Pancreas (tissue), 10 donors: ENCODE measurements at places on chromosomes 3 and 15. TPM values are rescaled to one million over a fixed set of nuclear protein-coding genes. Genes with fewer than 3 reads are reported as not detected.
A peak's percentile ranks its signal among the peaks of the same experiment; 100 is the strongest.

Gene GMNC
- total RNA-seq: 0.18 TPM

Gene TRPM1
- not detected for total RNA-seq

Gene EXD1
- total RNA-seq: not detected

Gene FANCD2OS
- total RNA-seq: not detected

Gene ZNF639
- total RNA-seq: 13.1 TPM

DNA sequence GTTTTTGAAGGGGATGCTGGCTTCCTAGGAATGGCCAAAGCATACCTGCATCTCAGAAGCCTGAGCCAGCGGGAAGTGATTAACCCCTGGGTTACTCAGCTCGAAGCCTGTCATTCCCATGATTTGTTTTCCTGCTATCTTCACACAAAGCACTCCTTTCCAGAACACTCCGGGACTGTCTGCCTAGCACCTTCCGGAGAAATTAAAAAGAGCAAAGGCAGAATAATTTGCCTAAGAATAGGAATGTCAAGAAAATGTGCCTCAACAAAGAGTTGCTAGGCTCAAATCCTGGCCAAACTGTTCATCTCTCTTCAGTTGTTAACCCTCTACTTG, 34.1 kb downstream of the TPM1 start:
- no peak for DNase-seq
- no peaks in the 10 kb centered on the region for H3K36me3 ChIP-seq
- no peaks in the 10 kb centered on the region for H3K27me3 ChIP-seq
- H3K4me3 ChIP-seq: no peak overlapping the region
- no peaks in the 10 kb centered on the region for H3K4me1 ChIP-seq

DNA sequence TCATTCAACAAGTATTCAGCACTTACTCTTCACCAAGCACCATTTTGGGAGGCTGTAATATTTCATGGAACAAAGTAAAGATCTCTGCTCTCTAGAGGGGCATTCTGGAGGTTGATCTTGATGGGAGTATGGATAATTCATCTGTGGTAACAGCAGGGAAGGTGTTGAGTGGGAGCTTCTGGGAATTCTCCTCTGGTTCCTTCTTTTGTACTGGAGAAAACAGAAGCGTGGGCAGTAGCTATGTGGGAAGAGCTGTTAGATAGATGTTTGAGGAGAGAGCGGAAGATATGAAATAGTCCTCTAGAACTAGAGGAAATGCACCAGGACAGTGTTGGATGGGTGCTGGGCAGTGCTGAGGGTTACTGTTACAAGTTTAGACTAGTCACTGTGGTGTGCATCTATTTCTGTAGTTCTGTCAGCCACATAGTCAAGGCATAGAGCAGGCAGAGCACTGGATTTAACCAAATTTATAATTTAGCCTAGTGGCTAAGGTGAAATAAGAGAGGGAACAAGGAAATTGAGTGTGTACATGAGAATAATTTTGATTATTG, 9.6 kb downstream of the NMD3 start:
- H3K27ac ChIP-seq: no peak overlapping the region
- no peaks in the 10 kb centered on the region for H3K27me3 ChIP-seq
- no peaks in the 10 kb centered on the region for H3K4me1 ChIP-seq
- H3K4me3 ChIP-seq: no peak overlapping the region

- no peaks in the 10 kb centered on the region for H3K27me3 ChIP-seq
- H3K36me3 ChIP-seq: no peaks in the 10 kb centered on the region
- peaks cover 19% of the 10 kb centered on the region for H3K4me1 ChIP-seq
Measured at GRCh38 chr3:183274609-183275008, 21.6 kb downstream of the B3GNT5 start.

DNA sequence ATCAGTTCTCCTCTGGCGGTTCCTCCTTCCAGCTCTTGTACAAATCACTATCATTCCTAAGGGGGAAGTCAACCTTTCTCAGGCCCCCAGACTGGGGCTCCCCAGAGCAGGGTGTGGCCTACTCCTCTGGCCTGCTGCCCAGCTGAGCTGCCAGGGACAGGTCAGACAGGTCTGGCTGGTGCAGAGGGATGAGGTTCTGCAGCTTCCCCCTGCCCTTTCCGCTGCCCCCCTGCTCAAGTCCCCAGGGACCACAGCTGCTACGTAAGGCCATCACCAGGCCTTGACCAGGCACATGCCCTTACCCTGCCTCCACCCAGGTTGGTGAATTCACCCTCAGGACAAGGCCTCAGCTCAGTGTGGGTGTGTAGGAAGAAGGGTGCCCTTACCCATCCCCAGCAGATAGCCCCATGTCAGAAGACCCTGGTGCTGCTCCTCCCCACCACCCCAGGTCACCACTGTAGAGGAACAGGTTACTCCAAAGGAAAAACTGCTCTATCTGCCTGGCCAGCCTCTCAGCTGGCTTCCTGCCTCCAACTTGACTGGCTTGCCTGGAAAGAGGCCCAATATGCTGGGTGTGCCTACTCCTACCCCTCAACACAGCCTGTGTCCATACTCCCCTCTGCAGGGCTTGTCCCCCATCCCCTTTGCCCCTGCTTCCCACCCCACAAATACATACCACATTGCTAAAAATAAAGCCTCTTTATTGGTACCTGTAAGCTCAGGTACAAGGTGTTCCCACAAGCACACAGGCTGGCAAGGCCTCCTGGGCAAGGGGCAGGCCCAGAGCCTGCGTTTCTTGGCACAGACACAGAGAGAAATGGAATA, 12.0 kb downstream of the CSRNP1 start:
- no peaks in the 10 kb centered on the region for H3K27me3 ChIP-seq
- DNase-seq: peak; percentile 86
- peak overlapping the region; percentile 13 for H3K4me3 ChIP-seq
- H3K4me1 ChIP-seq: peaks cover 38% of the 10 kb centered on the region
- peak overlapping the region; percentile 75 for H3K27ac ChIP-seq

GRCh38 chr15:62899090-62899493, 143.5 kb upstream of the TPM1 start:
- peak; percentile 52 for DNase-seq
- no peak overlapping the region for H3K4me3 ChIP-seq
- no peak overlapping the region for H3K27ac ChIP-seq

GRCh38 chr3:186931532-186932280, 1.4 kb downstream of the ST6GAL1 start:
- no peaks in the 10 kb centered on the region for H3K27me3 ChIP-seq
- no peaks in the 10 kb centered on the region for H3K4me1 ChIP-seq
- no peaks in the 10 kb centered on the region for H3K36me3 ChIP-seq
- DNase-seq: peak; percentile 60

- no peaks in the 10 kb centered on the region for H3K27me3 ChIP-seq
- peaks cover 5% of the 10 kb centered on the region for H3K4me1 ChIP-seq
- H3K27ac ChIP-seq: peak overlapping the region; percentile 59
- peak; percentile 85 for DNase-seq
- no peaks in the 10 kb centered on the region for H3K36me3 ChIP-seq
Measured at GRCh38 chr3:58237941-58238681, 519 bp downstream of the ABHD6 start.

- DNase-seq: no peak
- no peaks in the 10 kb centered on the region for H3K36me3 ChIP-seq
- no peak overlapping the region for H3K27ac ChIP-seq
- H3K4me3 ChIP-seq: no peak overlapping the region
- no peaks in the 10 kb centered on the region for H3K27me3 ChIP-seq
- no peaks in the 10 kb centered on the region for H3K4me1 ChIP-seq
Measured at GRCh38 chr3:50415061-50415460, 55.7 kb upstream of the TMEM115 start.

DNA sequence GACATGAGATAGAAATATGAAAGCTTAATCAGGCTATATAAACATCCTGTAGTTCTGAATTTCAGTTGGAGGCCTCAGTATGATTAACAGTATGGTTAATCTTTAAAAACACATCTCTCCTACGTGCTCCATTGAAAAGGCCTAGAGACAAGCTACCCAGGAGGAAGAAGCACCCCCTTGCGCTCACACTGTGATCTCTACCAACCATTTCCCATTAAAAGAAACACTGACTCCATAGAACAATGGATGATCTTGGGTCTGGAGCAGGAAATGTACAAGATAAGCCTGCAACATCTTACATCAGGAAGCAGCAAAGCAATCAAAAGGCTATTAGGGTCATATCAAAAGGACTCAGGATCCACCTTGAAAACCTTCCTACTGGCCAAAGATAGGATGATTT, 3.4 kb upstream of the EOGT start:
- peaks cover 3% of the 10 kb centered on the region for H3K4me1 ChIP-seq
- H3K27ac ChIP-seq: no peak overlapping the region
- no peak overlapping the region for H3K4me3 ChIP-seq
- no peaks in the 10 kb centered on the region for H3K27me3 ChIP-seq
- H3K36me3 ChIP-seq: no peaks in the 10 kb centered on the region

- peaks cover 5% of the 10 kb centered on the region for H3K4me1 ChIP-seq
- H3K36me3 ChIP-seq: no peaks in the 10 kb centered on the region
- no peak for DNase-seq
- H3K4me3 ChIP-seq: no peak overlapping the region
- H3K27ac ChIP-seq: no peak overlapping the region
- H3K27me3 ChIP-seq: no peaks in the 10 kb centered on the region
Measured at GRCh38 chr15:38559131-38559530, 5.5 kb downstream of the RASGRP1 start.

DNA sequence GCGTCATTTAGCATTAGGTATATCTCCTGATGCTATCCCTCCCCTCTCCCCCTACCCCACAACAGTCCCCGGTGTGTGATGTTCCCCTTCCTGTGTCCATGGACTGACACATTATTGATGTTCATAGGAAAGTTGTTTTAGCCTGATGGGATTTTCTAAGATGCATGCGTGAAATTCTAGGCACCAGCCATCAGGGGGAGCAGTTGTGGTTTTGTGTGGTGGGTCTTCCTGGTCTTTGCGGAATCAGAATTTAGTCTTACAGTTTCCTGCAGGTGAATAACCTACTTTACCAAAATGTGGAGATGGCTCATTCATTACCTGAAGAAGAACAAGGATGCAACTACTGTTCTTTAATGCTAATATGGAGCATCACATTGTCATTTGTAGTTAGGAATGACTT, 455.0 kb upstream of the THBS1 start:
- no peak overlapping the region for H3K27ac ChIP-seq
- H3K4me1 ChIP-seq: peaks cover 24% of the 10 kb centered on the region
- H3K36me3 ChIP-seq: no peaks in the 10 kb centered on the region
- no peaks in the 10 kb centered on the region for H3K27me3 ChIP-seq

DNA sequence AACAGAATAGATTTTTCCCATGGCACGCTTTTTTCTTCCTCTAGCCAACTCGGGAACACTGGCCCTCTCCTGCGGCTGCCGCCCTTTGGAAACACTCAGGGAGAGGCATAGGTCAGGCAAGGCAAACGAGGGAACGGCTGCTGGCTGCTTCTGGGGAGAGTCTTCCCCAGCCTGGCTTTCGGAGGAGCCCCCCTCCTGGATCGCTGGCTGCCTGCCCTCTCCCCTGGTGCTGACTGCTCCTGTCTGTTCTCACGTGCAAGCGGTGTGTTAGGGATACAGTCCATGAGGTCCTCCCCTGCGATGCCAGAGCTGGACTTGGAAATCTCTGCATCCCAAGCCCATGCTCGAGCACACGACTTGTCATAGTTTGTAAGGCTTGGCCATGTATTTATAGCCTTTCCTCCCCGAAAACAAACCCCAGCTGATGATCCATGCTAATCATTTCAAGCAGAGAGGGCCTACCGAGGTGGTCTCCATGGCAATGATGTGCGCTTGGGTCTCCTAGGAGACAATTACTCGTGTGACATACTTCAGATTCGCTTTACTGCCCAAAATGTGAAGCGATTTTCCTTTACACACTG, 315.6 kb upstream of the ATP10A start:
- no peaks in the 10 kb centered on the region for H3K36me3 ChIP-seq
- H3K27ac ChIP-seq: no peak overlapping the region
- no peak for DNase-seq
- H3K4me1 ChIP-seq: no peaks in the 10 kb centered on the region
- no peak overlapping the region for H3K4me3 ChIP-seq

- no peaks in the 10 kb centered on the region for H3K4me1 ChIP-seq
- no peak overlapping the region for H3K27ac ChIP-seq
- DNase-seq: no peak
- H3K4me3 ChIP-seq: no peak overlapping the region
- no peaks in the 10 kb centered on the region for H3K27me3 ChIP-seq
Measured at GRCh38 chr15:67331676-67332075, 77.1 kb downstream of the IQCH start.

GRCh38 chr3:39810647-39811161, 1.3 kb downstream of the MYRIP start:
- H3K27ac ChIP-seq: no peak overlapping the region
- no peaks in the 10 kb centered on the region for H3K36me3 ChIP-seq
- H3K27me3 ChIP-seq: no peaks in the 10 kb centered on the region

DNA sequence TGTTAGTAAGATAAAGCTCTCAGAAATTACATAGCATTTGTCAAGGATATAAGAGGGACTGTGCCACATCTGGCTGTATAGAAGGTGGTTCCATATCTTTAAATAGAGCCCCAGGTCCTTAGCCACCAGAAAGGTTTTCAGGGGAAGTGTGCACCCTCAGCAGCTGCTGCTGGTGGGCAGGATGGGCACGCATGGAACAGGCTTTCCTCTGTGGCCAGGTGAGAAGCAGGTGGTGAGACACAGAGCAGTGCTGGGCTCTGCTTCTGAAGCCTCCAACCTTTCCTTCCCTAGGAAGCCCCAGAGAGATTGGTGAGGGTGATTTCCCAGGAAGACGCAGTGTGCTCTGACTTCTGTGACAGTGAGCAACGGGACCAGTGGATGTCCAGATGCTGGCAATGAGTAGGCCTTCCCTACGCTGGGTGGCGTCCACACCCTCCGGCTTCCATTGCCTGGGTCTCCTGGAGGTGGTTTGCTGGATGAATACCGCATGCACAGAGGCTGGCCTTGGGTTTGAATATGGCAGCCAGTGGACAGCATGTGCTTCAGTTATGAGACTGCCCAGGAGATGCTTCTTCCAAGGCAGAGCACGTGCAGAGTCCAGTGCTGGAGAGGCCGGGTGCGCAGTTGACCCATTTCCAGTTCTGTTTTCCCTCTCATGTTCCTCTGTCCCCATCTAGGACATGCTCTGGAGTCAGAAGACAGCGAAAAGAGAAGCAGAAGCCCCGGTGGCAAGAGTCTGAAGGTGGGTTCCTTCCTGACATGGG, 52.7 kb upstream of the POLG start:
- no peaks in the 10 kb centered on the region for H3K27me3 ChIP-seq
- no peak overlapping the region for H3K4me3 ChIP-seq
- DNase-seq: no peak
- H3K4me1 ChIP-seq: no peaks in the 10 kb centered on the region
- H3K27ac ChIP-seq: no peak overlapping the region
- no peaks in the 10 kb centered on the region for H3K36me3 ChIP-seq

DNA sequence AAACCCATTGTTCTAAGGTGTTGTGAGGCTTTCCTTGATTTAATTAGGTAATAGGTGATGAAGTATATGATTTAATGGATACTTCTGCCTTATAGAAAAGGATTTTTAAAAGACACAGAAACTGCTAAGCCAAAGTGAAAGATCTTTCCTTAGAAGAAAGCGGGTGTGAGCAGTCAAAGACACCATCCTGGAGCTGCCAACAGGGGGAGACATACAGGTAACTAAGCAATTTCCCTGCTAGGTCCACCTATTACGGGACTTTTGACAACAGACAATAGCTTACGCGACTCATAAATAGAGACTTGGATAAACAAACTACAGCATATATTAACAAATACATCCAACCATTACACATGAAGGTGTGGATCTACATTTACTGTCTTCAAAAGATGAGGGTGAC, 669.5 kb downstream of the SQOR start:
- H3K36me3 ChIP-seq: no peaks in the 10 kb centered on the region
- no peaks in the 10 kb centered on the region for H3K27me3 ChIP-seq
- H3K4me3 ChIP-seq: no peak overlapping the region
- no peaks in the 10 kb centered on the region for H3K4me1 ChIP-seq
- no peak overlapping the region for H3K27ac ChIP-seq
- no peak for DNase-seq

GRCh38 chr15:82298520-82298919, 35.9 kb downstream of the SAXO2 start:
- no peaks in the 10 kb centered on the region for H3K4me1 ChIP-seq
- no peak overlapping the region for H3K27ac ChIP-seq
- no peak overlapping the region for H3K4me3 ChIP-seq

- H3K27me3 ChIP-seq: no peaks in the 10 kb centered on the region
- no peaks in the 10 kb centered on the region for H3K36me3 ChIP-seq
- H3K27ac ChIP-seq: no peak overlapping the region
- no peaks in the 10 kb centered on the region for H3K4me1 ChIP-seq
Measured at GRCh38 chr3:118487734-118488133, 546.9 kb downstream of the IGSF11 start.
